ENCODE measurements at places on chromosomes 3 and 15.

GRCh38 chr3:184164648-184165330 lies 9.6 kb downstream of the DVL3 start:
- H3K4me3 ChIP-seq: no peak overlapping the region
- no peak overlapping the region for H3K27ac ChIP-seq
- H3K4me1 ChIP-seq: no peaks in the 10 kb centered on the region

- peaks cover 22% of the 10 kb centered on the region for H3K4me1 ChIP-seq
- peaks cover 99% of the 10 kb centered on the region for H3K27me3 ChIP-seq
- no peak for DNase-seq
- no peak overlapping the region for H3K4me3 ChIP-seq
Measured at GRCh38 chr3:138942861-138943623, 3.9 kb downstream of the FOXL2 start.

DNA sequence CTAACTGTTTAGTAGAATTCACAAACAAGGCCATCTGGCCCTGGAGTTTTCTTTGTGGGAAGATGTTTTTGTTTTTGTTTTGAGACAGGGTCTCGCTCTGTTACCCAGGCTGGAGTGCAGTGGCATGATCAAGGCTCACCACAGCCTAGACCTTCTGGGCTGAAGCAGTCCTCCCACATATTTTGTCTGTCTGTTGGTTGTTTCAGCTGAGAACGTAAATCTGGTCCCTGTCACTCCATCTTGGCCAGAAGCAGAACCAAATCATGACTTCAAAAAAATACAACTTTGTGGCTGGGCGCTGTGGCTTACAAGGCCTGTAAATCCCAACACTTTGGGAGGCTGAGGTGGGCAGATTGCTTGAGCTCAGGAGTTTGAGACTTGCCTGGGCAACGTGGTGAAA lies 27.1 kb downstream of the MRAS start:
- no peaks in the 10 kb centered on the region for H3K4me1 ChIP-seq
- H3K36me3 ChIP-seq: no peaks in the 10 kb centered on the region
- H3K27ac ChIP-seq: no peak overlapping the region
- H3K4me3 ChIP-seq: no peak overlapping the region
- H3K27me3 ChIP-seq: no peaks in the 10 kb centered on the region

DNA sequence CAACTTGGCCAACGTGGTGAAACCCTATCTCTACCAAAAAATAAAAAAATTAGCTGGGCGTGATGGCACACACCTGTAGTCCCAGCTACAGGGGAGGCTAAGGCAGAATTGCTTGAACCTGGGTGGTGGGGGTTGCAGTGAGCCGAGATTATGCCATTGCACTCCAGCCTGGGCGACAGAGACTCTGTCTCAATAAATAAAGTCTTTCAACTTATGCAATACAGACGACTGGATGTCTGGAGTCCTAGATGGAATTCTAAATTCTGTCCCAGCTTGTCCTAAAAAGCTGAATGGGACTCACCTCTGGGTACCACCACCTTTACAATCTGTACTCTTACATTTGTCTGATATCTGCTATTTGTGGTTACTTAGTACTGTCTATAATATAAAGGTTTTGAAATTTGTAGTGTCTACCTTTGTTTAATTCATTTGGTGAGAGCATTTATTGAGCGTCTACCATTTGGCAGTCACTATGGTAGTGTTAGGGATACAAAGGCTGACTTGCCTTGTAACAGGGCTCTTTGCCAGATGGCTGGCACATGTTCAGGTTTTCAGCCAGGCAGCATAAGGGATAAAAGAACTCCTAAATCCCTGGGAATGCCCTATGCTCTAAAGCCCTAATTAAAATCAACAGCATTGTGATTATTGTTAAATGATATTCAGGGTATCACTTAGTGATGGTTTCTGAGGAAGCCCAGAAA lies 7.2 kb upstream of the ZNF609 start:
- peaks cover 4% of the 10 kb centered on the region for H3K36me3 ChIP-seq
- H3K4me1 ChIP-seq: no peaks in the 10 kb centered on the region
- no peaks in the 10 kb centered on the region for H3K27me3 ChIP-seq
- no peak for DNase-seq
- no peak overlapping the region for H3K27ac ChIP-seq
- no peak overlapping the region for H3K4me3 ChIP-seq

DNA sequence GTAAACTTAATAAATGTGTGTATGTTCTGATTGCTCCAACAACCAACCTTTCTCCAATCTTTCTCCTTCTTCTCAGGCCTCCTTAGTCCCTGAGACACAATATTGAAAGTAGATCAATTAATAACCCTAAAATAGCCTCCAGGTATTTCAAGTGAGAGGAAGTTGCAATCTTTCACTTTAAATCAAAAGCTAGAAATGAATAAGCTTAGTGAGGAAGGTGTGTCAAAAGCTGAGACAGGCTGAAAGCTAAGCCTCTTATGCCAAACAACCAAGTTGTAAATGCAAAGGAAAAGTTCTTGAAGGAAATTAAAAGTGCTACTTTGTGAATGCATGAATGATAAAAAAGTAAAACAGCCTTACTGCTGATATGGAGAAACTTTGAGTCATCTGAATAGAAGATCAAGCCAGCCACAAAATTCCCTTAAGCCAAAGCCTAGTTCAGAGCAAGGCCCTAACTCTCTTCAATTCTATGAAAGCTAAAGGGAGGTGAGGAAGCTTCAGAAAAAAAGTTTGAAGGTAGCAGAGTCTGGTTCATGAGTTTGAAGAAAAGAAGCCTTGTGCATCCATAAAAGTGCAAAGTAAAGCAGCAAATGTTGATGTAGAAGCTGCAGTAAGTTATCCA lies 38.6 kb downstream of the CCDC80 start:
- no peak overlapping the region for H3K27ac ChIP-seq
- H3K4me3 ChIP-seq: no peak overlapping the region
- DNase-seq: no peak
- no peaks in the 10 kb centered on the region for H3K4me1 ChIP-seq
- H3K27me3 ChIP-seq: no peaks in the 10 kb centered on the region

GRCh38 chr3:188780193-188781147 lies 391.3 kb upstream of the TPRG1 start:
- peak overlapping the region; percentile 34 for H3K27ac ChIP-seq
- no peaks in the 10 kb centered on the region for H3K27me3 ChIP-seq
- no peak overlapping the region for H3K4me3 ChIP-seq
- no peaks in the 10 kb centered on the region for H3K36me3 ChIP-seq

DNA sequence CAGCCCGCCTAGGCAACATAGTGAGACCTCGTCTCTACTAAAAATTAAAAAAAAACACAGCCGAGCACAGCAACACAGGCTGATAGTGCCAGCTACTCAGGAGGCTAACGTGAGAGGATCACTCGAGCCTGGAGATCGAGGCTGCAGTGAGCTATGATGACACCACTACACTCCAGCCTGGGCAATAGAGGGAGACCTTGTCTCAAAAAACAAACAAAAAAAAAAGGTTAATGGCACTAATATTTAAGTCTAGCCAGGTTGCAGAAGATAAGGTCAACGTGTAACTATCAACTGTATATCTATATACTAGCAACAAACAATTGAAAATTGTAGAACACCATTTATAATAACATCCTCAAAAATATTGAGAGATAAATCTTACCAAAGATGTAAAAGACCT lies 75.1 kb downstream of the MYO9A start:
- no peaks in the 10 kb centered on the region for H3K27me3 ChIP-seq
- no peaks in the 10 kb centered on the region for H3K4me1 ChIP-seq
- H3K27ac ChIP-seq: no peak overlapping the region
- H3K4me3 ChIP-seq: no peak overlapping the region
- H3K36me3 ChIP-seq: peaks cover 3% of the 10 kb centered on the region

- DNase-seq: no peak
- no peak overlapping the region for H3K4me3 ChIP-seq
- no peaks in the 10 kb centered on the region for H3K4me1 ChIP-seq
- H3K36me3 ChIP-seq: no peaks in the 10 kb centered on the region
Measured at GRCh38 chr3:40985195-40985594, 214.1 kb upstream of the CTNNB1 start.

DNA sequence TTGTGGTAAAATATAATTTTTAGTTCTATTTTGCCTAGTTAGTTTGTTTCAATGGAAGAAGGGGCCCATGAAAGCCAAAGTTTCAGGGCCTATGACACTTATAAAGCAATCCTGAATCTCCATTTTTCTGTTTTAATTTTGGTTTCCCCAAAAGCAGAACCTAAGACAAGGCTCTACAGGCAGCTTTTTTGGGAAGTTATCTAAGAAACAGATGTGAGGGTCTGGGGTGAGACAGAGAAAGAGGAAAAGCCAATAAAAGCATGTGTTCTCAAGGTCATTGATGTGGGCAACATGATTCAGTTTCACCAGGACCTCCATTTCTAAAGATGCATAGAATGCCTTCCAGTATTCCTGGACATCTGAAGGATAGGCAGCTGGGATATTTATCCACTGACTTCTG lies 598.5 kb downstream of the PDCD6IP start:
- no peak overlapping the region for H3K4me3 ChIP-seq
- H3K27me3 ChIP-seq: no peaks in the 10 kb centered on the region
- no peak overlapping the region for H3K27ac ChIP-seq
- no peak for DNase-seq
- no peaks in the 10 kb centered on the region for H3K36me3 ChIP-seq

All from thymus (tissue), 14 donors.